DMS53 (cell line): ENCODE measurements at places on chromosomes 7 and 10.

DNA sequence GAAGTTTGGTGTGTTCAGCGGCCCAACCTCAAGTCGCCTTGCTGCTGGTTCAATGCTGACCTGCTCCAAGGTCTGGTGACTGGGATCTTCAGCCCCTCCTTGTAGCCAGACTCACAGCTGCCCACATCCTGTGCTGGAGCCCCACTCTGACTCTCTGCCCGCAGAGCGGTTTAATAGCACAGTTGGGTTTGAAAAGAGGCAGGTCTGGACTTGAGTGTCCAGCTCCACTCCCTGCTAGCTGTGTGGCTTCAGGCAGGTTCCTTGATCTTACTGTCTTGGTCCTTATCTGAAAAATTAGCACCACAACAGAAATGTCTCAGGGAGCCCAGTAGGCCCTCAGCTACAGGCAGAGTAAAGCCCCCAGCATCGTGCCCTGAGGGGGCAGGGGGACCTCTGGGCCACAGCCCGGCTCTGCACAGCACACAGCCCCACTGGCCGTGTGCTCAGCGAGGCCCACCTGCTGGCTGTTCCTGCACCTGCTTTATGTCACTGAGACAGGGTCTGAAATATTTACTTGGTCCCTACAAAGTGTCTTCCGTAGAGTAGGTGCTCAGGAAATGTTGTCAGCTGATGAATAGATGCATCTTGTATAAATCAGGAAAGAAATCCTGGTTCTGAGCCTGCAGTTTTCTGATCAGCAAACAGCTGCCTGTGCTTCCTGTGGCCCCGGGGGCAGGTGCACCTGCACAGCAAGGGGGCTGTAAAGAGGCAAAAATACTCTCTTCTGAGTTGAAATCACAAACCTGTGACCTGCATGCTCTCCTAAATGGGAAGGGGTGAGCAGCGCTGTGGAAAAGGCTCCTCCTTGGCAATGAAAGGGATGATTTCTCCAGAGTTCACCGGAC lies 155.5 kb downstream of the SVIL start:
- DNase-seq = no peak

- no peak for DNase-seq
Observed at GRCh38 chr10:77695186-77695585, 57.6 kb upstream of the KCNMA1 start.

- DNase-seq = no peak
Observed at GRCh38 chr10:3773460-3774017, 11.5 kb downstream of the KLF6 start.

DNA sequence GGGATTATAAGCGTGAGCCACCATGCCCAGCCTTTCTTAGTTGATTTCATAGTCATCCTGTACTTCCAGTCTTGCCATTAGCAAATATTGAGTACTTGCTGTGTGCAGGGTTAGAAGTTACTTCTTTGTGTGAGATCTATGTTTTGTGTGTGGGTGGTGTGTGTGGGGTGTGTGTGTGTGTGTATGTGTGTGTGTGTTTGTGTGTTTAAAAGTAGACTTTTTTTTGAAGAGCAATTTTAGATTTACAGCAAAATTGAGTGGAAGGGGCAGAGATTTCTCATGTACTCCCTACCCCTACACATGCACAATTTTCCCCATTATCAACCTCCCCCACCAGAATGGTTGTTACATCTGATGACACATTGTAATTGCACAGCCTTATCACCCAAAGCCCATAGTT lies 48.2 kb downstream of the KAT6B start:
- DNase-seq = no peak

DNA sequence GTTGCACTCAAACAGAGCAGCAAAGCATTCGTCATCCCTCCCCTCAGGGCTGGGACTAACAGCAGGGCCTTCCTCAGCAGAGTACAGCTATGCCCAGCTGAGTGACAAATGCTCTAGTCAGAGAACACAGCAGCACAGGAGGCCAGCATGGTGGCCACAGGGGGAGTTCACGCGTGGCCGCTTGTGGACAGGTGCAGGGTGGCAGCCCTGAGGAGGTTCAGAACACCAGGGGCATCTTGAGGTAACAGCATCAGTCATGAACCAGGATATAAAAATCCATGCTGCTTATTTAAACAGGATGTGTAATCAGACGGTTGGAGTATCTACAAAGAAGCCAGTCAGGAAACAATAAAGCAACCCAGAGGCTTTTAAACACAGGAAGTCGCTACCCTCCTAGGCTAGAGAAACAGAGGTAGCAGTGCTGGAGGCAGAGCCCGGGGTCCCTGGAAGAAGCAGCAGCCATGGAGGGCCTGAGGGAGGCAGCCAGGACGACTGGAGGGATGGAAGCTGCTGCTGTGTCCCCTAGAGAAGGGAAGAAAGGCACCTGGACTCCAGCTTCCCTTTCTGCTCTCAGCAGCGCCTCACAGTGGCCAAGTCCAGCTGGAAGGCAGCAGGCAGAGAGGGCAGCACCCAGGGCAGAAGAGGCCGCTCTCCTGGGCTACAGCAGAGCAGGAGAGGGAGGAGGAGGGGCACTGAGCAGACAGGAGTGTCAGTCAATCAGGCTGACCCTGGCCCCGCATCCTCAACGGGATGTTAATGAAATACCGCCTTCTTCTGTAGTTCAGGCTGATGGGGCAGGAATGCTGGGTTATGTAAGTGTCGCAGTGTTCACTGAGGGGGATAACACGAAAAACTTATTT lies 70.8 kb upstream of the UCN3 start:
- peak; percentile 88 for DNase-seq

- no peak for DNase-seq
Observed at GRCh38 chr7:20348125-20348807, 17.6 kb downstream of the ITGB8 start.
